Tongue (tissue), 3 donors: ENCODE measurements at places on chromosomes 16 and 17. TPM values are rescaled to one million over a fixed set of nuclear protein-coding genes. Genes with fewer than 3 reads are reported as not detected.

GRCh38 chr16:48106446-48106845, 49.3 kb downstream of the ABCC12 start:
- DNase-seq, result no peak

KRT25 gene
- not detected for total RNA-seq

DNA sequence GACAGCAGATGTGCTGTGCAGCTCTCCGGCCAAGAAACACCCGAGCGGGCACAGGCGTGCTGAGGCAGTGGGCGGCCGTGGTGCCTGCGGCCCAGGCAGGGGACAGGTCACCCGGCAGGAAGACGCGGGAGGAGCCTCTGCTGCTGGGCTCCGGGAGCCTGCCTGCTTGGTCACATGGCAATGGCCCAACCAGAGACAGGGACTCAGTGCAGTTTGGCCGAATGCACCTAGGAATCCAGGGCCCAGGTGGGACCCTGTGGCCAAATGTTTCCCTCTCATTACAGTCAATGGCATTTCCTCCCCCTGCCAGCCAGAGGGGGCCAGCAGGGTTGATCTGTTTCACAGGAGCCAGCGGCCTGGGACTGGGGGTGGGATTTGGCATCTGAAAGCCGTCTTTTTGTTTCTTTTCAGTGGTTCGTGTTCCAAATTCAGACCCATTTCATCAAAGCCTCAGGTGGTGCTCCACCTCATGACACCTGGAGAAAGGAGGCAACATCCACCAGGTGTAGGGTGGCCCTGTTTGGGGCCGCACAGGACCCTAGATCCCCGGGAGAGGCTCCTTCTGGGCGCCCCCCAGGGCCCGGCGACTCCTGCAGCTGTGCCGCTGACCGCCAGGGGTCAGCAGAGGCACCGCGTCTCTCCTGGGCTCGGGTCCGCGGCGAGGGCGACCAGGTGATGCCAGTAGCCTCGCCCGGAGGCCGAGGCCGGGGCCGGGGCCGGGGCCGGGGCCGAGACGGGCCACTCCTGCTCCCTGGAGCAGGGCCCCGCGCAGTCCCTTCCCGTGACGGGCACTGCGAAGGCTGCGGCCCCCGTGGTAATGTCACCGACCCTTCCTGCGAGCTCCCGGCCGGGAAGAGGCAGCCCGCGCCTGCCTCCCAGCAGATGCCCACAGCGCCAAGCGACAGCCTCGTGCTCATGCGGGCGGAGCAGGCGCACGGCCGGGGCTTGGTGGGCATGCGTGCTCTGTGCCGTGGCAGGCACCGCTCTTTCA, 118.5 kb downstream of the C16orf78 start:
- peak; percentile 77 for DNase-seq

DNA sequence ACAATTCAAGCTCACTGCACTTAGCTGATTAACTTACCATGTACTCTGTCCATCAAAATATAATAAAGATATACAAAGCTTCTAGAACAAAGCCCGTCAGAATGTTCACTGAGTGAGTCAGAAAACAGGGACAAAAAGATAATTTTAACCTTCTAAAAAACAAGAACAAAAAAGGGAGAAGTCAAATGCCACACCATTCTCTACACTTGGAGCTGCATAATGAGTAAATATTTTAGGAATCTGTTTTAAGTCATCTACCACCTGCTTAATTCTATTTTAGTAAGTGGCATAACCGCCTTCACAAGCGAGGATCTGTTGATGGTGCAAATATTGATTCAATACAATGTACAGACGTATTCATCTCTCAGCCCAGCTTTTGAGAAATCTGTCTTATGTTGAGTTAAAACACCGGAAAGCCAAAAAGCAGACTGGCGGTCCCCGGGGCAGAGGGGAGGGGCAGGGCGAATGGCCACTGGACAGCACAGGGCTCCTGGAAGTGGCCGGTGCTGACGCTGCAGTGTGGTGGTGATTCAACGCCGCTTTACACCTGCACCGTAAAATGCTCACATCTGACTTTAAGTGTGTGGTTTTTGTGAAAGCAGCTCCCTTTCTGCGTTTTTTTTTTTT, 20.1 kb downstream of the RAB40B start:
- peak; percentile 29 for DNase-seq

DNA sequence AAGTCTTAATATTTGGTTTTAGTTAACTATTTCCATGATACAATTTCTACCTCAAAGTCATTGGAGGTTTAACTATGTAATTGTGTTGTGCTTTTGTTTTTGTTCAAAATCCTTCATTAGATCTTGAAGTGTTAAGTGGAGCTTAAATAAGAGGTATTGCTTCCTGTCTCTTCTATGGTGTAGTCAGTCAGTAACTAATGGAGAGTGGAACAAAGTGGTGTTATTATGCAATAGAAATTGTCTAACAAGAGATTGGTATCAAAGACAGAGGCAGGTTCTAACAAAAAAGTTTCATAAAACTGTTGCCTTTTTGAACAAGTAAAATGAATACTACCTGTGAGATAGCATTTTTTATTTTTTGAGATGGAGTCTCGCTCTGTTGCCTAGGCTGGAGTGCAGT, 45.2 kb downstream of the GRB7 start:
- DNase-seq, result no peak

GRCh38 chr17:36089888-36090836, at the start of gene CCL3:
CCL3 (minus strand) TSS chr17:36090143; CDS start chr17:36090058, 85 bp downstream.
- peak; percentile 5 for DNase-seq

DNA sequence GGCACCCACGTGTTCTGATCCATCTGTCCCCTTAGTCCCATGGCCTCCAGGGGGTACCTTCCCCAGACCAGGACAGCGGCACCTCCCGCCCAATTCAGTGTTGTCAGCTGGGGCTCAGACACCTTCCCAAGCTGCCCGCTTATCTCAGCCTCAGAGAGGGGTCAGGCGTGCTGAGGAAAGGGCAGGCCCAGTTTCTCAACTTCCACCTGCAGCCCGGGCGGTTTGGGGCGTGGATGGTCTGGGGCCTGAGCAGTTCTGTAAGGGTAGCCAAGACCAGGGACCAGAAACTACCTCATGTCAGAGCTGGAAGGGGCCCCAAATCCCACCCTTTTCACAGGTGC, 5.1 kb downstream of the PLCD3 start:
- no peak for DNase-seq
